ENCODE measurements at places on chromosomes 5 and 9.

DNA sequence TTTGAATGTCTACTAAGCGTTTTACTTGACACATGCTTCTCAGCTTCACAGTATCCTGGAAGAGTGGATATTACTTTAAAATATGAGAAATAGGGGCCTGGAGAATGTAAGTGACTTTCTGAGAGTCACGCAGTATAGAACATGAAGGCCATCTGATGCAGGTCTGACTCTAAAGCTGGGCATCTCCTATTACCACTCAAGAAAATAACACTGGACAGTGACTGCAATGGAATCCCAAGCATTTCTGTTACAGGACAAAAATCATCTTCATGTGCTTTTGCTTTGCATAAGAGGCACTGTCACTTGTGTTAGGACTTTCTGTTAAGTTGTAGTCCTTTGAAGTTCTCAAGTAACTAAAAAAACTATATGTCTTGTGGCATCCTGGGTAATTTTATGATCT is 335.5 kb downstream of the FBXL7 start:
- DNase-seq = no peak

- no peak for DNase-seq
Observed at GRCh38 chr9:18073002-18073401, 401.0 kb upstream of the ADAMTSL1 start.

DNA sequence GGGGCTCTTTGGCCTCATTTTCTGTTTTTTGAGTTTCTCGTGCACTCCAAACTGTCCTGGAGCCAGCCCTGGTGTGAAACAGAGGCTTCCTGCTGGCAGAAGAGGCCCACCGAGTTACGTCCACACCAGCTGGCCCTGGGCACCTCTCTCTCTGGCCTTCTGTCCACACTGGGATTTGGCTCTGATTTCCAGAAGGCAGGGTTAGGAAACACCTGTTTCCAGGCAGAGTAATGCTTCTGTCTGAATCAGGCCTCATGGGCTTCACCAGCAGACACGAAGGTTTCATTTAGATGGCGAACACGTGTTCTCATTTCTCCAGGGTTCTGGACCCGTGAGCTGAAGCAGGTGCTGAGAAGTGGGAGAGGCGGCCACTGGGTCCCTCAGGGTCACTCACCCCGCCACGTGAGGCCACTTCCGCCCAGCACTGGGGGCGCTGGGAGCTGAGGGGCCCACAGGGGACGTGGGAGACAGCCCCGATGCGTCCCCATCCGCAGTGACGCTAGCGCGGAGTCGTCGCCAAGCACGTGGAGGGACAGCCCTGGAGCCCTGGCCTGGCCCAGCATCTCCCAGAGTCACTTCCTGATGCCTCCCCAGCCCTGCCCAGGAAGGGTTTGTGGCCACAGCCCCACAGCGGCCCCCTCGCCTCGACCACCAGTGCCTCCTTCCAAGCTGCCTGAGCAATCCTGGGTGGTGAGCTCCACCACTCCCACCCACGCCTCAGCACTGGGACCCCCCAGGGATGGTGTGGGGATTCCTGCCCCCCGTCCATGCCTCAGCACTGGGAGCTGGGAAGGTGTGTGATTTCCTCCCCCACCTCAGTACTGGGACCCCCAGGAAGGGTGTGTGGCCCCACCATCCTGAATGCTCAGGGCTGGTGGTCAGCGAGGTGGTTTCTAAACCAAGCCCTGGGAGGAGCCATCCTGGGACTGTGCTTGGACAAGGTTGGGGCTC is 4.9 kb upstream of the LRRC14B start:
- no peak for DNase-seq

DNA sequence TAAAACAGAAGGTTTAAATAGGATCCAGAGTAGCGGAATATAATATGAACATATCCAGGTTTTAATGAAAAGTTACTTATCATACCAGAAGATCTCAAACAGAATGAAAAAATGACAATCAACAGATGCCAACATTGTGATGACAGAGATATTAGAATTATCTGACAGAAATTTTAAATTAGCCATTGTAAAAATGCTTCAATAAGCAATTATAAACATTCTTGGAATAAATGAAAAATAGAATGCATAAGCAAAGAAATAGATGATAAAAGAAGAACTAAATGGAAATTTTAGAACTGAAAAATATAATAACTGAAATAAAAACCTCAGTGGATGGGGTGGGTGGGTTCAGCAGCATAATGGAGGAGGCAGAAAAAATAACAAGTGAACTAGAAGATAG is 37.2 kb downstream of the ZMAT2 start:
- DNase-seq = no peak

DNA sequence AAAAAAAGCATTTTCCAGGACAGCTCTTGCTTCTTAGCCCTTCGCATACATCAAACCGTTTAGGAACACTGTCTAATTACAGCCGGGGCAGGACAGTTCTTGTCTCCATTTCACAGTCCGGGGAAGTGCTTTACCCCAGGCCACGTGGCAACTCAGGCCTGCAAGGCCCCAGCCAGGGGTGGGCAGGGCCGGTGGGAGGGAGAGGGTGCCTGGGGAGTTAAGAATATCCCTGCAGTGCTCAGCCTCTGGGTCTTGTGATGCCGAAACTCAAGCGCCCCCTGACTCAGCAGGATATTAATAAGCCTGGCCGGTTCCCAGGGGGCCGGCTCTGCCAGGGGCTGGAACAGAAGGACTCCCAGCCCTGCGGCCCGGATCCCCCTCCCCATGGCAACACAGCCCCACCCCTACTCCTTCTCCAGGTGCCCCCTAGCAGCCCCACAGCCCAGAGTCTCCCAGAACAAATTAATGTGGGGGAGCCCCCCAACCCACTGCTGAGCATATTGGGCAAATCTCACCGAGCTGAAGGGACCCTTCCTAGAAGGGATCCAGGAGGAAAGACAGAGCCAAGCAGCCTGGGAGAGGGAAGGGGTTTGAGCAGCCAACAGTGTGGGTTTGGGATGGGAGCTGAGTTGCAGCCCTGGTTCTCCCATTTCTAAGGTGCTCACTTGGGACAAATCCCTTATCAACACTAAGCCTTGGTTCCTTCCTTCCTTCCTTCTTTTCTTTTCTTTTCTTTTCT is 45.3 kb downstream of the PLPP7 start:
- DNase-seq = no peak

- no peak for DNase-seq
Observed at GRCh38 chr5:3157214-3157613, 405.7 kb upstream of the IRX2 start.

DNA sequence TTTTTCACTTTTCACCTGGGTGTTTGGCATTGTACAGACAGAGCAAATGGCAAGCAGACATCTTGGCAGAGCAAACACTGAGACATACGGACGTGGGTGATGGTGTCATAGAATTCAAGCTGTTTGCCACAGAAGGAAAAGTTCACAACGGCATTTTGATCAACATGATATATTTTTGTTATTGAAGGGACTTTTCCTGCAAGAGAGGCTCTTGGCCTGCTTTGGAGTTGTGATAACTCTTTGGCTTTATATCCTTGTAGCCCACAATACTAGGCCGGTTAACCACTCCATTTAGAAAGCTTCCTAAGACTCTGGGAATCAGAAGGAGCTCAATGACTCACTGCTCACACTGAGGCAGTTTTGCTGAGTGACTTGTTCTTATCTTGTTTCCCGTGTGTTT is 1038.3 kb downstream of the TLE1 start:
- DNase-seq = no peak

- no peak for DNase-seq
Observed at GRCh38 chr9:126614455-126615244, 922 bp downstream of the LMX1B start.

GRCh38 chr5:139387611-139388197 is 2.0 kb downstream of the MZB1 start:
- no peak for DNase-seq

GRCh38 chr9:81390792-81391456 is 298.4 kb downstream of the TLE1 start:
- DNase-seq = no peak

DNA sequence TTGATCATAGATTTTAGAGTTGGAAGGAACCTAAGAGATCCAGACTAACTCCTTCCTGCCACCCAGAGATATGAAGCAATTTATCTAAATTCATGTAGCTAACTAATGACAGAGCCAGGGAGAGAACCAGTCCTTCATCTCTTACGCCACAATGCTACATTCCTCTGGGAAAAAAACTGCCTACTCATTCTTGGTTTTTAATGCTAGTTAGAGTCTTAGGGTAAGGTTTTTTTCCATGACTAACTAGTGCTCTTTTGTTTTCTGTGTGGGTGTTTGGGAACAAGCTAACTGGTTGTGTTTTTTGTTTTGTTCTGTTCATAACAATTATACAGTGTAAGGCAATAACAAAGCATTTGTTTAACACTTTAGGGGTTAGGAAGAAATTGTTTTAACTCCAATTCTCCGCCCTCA is 52.4 kb downstream of the SLC44A1 start:
- DNase-seq = no peak

DNA sequence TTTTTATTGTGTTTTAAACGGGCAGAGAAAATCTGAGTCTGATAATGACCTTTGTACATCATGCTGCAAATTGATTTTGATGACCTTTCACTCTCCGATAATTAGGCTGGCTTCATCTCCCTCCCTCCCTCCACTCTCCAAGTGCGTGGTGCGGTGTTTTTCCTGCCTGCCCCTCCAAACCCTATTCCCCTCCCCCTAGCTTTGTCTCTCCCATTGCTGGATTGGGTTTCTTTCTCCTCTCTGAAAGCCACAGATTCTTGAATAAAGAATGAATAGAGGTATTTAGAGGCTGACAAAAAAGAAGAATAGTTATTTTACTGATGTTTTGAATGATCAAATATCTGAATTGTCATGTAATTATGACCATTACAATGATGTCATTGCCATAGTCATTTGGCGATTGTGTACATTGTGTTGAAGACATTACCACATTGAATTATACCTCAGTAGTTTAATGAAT is 571.1 kb upstream of the ZNF608 start:
- no peak for DNase-seq

- no peak for DNase-seq
Observed at GRCh38 chr9:107983762-107984161, 494.2 kb upstream of the KLF4 start.

GRCh38 chr5:43352131-43352530 is 38.9 kb upstream of the HMGCS1 start:
- no peak for DNase-seq

GRCh38 chr9:30630459-30630858 is 1754.0 kb upstream of the ACO1 start:
- DNase-seq = peak; percentile 25

- no peak for DNase-seq
Observed at GRCh38 chr5:717143-717542, 24.0 kb upstream of the TPPP start.

DNA sequence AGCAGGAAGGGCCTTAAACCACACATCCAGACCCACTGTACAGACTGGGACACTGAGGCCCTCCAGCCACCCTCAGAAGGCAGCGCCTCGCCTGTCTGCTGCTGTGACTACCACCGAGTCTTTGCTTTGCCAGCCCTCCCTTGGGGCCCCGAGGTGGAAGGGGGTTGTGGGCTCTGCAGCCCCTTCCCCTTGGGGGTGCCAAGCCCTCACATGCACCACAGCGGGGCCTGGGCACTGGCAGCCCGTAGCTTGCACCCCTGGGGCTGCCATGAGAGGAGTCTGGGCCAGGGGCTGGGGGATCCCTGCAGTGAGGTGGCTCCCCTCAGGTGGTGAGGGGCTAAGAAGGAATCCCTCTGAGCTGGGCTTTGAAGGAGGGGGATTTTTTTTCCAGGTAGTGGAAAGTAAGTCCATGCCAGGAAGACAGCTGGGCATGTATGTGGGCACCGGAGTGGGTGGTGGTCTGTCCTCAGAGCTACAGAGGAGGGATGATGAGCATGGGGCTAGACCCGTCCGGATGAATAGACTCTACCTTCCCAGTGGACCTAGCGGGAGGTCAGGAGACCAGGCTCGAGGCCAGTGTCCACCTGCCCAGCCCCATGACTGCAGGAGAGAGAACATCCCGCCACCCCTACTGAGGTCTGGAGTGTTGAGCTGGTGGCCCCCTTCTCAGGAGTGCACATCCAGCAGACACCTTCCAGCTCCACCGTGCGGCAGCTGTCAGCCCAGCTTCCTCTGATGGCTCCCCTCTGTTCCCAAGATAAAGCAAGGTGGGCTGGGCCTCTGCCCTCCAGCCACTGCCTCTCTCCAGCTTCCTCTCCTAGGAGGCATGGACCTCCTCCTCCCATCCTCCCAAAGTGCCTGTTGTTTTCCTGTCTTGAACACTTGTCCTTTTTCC is 15.9 kb downstream of the FLT4 start:
- no peak for DNase-seq

DNA sequence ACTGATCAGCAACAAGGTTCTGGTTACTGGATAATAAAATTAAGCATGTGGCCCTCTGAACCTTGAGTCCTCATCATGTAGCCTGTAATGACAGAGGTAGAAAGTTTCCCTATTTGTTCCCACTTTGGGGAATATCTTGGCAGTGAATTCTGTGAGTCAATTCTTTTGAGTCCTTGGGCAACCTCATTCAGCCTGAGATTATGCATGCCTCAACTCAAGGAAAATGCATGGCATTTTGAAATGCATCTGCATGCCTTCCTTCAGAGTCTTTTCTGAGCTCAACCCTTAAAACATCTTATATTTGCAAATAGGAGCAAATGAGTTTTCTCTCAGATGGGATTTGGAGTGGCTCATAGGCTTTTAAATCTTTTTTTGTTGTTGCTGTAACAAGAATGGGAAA is 218.1 kb upstream of the CD180 start:
- no peak for DNase-seq

DNA sequence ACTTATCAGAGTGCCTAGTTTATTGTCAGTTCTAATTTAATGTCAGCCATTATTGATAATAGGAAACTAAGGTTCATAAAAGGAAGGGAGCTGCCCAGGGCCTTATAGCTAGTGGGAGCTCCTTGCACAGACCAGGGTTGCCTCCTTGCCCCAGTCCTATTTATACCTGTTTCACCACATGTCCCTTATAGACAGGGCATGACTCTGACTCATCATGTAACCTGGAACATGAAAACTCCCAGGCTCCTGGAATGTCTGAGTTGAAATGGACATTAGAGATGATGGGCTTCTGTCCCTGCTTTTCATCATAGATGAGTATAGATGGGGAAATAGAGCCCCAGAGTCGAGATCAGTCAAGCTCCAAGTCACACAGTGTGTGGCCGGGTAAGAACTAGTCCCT is 21.1 kb downstream of the FAT2 start:
- no peak for DNase-seq

DNA sequence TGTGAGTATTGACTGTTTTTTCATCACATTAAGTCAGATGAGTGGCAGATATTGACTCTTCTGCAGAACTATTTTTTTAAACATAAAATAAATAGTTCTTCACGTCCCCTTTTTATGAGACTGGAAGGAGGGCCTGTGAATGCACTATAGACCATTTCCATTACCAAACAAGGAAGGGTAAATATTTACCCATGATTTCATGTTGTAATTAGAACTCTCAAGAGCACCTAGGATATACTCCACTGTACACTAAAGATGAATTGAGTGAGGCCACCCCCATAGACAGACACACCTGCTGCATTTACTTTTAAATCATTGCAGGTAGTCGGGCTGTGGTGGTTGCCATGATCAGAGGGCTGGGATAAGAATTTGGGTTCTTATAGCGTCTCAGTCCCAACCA is 22.6 kb downstream of the SLC36A1 start:
- DNase-seq = peak; percentile 44

GRCh38 chr9:8754751-8755150 is 955.2 kb upstream of the DMAC1 start:
- DNase-seq = peak; percentile 63

GRCh38 chr9:699396-699795 is 142.1 kb upstream of the DMRT1 start:
- DNase-seq = no peak

Measured in NCI-H526 treated with DMSO at 0.1 percent for 48 hours (cell line).